K562 (cell line): ENCODE measurements at places on chromosomes 4 and X. TPM values are rescaled to one million over a fixed set of nuclear protein-coding genes. Genes with fewer than 3 reads are reported as not detected.

Gene BEND2
- polyA plus RNA-seq = 0.03 TPM in 1 of 2 replicates, not detected in the other

Gene S100G
- not detected in 2 replicates for polyA plus RNA-seq

Gene TFDP3
- polyA plus RNA-seq = not detected in 2 replicates

Gene PRDM8
- polyA plus RNA-seq = not detected in 2 replicates

Gene FOXR2
- polyA plus RNA-seq = 0.09 and 0.27 TPM in 2 replicates

Gene TMPRSS11B
- polyA plus RNA-seq = 0.03 and 0.20 TPM in 2 replicates

Gene NAT8L
- 2.9 and 3.7 TPM in 2 replicates for polyA plus RNA-seq

Gene PJA1
- polyA plus RNA-seq = 3.2 and 3.6 TPM in 2 replicates

Gene SPANXD
- polyA plus RNA-seq = 0.20 TPM in 1 of 2 replicates, not detected in the other

Gene FGG
- 0.27 TPM in 1 of 2 replicates, not detected in the other for polyA plus RNA-seq

Gene SHROOM4
- not detected in 2 replicates for polyA plus RNA-seq

Gene MAD2L1
- 78.9 and 103 TPM in 2 replicates for polyA plus RNA-seq

Gene GPR173
- polyA plus RNA-seq = not detected in 2 replicates

Gene FAM47A
- not detected in 2 replicates for polyA plus RNA-seq

Gene TEC
- polyA plus RNA-seq = 6.8 and 10.6 TPM in 2 replicates

Gene FAM9C
- polyA plus RNA-seq = not detected in 2 replicates

Gene SLC49A3
- polyA plus RNA-seq = 0.18 and 0.41 TPM in 2 replicates

Gene RAB9A
- 19.2 and 20.8 TPM in 2 replicates for polyA plus RNA-seq

Gene FRMPD4
- polyA plus RNA-seq = not detected in 2 replicates

Gene POLA1
- 19.3 and 20.2 TPM in 2 replicates for polyA plus RNA-seq
